ENCODE measurements at places on chromosomes 1 and 21.

DNA sequence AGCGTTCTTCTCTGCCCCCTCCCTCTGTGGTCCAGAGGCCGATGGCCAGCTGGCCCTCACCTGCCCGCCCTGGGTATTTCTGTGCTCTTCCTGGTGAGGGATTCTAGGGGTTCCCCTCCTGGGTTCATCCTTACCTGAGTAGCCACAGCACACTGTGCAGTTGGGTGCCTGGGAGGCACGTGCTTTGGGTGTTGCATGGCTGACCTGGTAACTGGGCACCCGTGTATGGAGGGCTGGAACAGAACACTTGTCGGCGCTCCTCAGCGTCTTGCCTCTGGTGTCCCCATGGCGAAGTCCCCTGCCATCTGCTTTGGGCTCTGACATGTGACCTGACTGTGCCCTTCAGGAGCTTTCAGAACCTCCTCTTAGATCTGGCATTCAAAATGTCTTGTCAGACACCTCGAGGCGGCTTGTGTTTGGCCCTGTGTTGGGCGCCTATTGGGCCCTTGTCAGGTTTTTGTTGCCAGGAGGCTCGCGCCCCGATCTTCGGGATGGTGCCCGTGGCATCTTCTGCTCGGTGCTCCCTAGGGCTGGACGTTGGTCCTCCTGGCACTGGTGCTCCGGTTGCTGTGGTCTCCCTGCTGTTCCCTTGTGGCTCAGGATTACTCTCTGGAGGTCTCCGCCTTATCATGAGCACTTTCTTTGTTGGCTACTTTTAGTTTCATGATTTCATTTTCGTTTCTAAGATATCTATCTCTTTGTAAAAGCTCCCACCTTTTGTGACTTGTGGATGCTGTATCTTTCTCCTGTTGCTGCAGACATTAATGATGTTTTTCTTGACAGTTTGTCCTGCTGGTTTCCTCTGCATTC is 28.5 kb downstream of the SKI start:
- DNase-seq = no peak

DNA sequence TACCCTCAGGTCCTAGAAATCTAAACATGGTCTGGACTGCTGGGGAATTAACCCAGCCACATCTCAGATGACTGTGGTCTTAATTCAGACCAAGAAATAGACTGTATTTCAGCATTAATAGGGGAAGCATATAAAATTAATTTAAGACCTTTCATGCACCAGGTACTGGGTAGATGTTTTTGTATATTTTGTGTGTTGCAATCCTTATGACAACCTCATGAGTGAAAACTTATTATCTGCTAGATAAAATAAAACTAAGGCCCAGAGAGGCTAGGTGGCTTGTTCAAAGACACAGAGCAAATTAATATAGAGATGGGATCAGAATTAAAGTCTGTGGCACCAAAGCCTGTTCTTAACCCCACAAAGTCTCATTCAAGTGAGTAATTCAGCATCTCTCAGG is 40.1 kb downstream of the OPTC start:
- DNase-seq = no peak

GRCh38 chr1:226444901-226445300 is 37.0 kb upstream of the PARP1 start:
- no peak for DNase-seq

- no peak for DNase-seq
Measured at GRCh38 chr1:7845761-7846160, 7.1 kb downstream of the UTS2 start.

DNA sequence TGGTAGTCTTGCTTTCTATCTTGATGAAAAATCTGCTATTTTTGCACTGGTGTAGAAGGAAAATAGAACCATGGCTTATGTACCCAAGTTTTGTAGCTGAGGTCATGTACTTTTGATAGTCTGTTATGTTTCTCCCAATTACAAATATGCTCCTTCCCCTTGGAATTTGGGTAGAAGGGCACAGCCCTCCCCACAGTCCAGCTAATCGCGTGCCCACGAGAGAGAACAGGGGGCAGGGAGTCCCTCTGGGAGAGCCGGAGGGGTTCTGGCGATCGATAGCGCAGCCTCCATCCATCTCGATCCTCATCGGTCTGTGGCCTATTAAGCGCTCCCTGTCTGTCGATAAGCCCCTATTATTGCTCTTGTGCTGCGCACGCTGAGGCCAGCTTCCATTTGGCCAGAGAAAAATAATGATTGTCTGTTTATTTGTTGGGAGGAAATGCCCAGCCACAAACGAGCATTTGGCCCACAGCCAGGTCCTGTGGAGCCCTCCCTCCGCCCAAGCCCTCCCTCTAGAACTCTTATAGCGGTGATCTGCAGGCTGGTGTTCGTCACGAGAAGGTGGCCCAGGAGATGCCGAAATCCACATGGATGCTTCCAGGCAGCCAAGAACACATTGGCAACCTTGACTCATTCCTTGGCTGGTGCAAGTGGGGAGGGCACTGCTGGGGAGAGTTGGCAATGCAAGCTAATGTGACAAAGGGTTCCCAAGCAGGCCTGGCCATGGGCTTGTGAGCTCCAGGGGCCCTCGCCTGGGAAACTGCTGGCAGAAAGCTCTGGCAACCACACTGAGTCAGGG is 134.7 kb upstream of the TNR start:
- DNase-seq = peak; percentile 79

DNA sequence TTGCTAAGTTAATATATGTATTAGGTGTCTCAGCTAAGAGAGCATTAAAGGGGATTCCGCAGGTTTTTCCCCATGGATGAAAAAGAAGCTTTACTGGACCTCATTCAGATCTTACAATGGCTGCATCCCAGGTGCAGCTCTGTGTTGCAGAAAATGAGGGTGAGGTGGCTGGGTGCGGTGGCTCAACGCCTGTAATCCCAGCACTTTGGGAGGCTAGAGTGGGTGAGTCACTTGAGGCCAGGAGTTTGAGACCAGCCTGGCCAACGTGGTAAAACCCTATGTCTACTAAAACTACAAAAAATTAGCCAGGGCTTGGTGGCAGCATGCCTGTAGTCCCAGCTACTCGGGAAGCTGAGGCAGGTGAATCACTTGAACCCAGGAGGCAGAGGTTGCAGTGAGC is 58.5 kb upstream of the MORC3 start:
- DNase-seq = no peak

DNA sequence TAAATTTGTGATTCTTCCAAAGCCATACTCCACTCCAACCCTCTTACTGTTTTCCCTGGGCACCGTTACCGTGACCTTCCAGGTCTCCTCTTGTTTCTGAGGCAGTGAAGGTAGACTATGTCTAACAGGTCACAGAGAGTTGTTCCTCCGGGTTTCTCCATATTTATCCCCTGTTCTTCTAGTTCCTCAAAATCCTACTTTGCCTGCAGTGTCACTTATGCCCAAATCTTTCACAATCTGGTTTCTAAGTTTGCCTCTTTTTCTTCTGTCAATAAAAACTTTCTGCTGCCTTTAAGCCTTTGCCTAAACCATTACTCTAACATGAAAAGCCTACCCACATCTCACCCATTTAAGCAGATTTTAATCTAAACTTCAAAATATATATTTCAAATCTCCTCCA is 87.7 kb downstream of the C4BPA start:
- DNase-seq = no peak

DNA sequence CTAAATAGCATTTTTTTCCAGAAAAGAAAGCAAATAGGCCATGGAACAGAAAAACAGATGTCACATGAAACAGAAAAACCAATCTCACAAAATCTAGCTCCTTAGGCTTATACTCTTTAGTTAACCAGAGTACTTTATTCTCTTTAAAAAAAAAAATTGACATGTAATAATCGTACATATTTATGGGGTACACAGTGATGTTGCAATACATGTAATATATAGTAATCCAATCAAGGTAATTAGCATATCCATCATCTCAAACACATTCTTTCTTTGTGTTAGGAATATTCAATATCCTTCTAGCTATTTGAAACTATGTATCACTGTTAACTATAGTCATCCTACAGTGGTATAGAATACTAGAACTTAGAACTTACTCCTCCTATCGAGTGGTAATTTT is 20.1 kb downstream of the LBR start:
- no peak for DNase-seq

GRCh38 chr1:240616018-240616417 is 4.1 kb upstream of the GREM2 start:
- no peak for DNase-seq

- DNase-seq = no peak
Measured at GRCh38 chr1:84427250-84428188, 29.2 kb downstream of the DNASE2B start.

DNA sequence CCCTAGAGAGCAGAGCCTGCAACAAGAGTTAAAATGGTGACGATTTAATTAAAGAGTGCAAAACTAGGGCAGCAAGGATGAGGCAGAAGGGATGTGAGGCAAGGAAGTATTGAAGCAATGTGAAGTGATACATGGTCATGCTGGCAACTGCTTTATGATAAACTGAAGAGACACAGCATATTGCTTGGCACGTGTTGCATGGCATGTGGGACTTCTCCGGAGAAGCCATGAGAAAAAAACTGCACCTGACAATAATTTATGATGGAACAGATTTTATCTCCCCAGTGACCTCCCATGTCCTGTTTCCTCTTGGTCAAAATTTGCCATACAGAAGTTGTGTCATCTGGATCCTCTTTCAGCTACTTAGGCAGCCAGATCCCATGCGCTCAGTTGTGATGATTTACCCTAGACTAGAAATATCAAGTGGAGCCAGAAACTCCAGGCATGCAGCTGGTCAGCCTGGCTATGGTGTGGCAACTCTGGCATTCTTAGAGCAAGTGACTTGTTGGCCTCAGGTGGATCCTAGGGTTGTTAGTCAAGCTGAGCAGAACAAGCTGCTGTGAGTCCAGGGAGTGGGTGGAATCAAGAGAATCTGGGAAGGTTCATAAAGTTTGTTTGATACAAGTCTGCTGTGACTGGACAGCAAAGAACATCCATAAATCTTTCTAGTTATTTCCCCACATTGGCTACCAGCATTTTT is 611.4 kb upstream of the USP24 start:
- no peak for DNase-seq

DNA sequence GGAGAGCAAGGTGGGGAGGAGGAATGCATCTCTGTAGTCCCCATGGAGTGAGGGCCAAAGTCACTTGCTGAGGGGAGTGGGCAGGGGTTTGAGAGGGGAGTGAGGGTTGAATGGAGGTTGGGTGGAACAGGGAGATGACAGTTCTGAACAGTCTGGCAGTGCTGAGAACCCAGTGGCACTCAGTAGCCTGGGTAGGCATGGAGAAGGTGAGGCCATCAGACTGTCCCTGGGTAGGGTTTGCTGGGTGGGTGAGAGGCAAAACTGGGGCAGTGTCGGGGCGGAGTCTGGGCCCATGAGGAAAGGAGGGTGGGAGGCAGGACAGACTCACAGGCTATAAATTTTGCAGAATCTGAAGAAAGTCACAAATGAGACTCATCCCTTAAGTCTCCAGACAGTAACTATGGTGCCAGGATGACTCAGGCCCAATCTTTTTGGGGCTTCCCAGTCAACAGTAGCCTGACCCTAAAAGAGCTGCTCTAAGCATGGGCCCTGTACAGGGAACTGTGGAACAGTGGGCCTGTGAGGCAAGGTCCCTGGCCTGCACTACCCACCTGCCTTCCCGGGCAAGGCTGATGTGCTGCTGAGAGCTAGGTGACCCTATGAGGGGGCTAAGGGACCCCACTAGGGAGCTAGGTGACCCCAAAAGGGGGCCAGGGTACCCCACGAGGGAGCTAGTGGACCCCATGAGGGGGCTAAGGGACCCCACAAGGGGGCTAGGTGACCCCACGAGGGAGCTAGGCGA is 51.0 kb upstream of the DMRTB1 start:
- DNase-seq = no peak

GRCh38 chr1:214678386-214678785 is 75.4 kb downstream of the CENPF start:
- no peak for DNase-seq

DNA sequence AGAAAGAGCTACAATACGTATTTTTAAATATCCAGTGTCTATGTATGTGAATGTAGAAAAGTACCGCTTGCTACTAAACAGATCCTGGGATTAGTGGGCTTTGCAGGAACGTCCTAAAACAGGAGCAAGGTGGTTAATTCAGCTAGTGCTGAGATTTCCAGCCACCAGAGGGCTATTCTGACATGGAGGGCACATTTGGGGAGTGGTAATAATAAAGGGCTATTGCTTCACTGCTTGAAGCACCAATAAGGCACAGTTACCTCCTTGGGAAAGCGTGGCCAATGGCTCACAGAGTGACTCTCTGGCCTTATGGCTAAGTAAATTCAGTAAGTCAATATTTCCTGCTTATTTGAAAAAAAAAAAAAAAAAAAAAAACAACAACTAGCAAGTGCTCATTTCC is 152.4 kb downstream of the GABPA start:
- DNase-seq = no peak

DNA sequence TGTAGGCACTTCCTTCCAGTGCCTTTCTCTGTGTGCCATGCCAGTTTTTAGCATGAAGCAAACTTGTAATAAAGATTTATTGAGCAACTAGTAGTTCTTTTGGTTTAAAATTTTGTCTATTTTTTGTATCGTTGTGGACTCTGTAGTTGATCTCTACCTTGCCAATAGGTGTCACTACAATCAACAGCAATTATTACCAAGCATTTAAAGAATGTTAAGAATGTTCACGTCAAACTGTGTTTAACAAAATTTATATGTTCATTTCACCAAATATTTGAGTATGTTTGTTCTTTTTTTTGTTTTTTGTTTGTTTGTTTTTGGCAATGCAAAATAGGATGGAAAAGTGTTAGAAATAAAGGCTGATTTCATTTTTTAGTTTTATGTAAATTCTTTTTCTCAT is 208.1 kb downstream of the PATJ start:
- no peak for DNase-seq

GRCh38 chr1:10724511-10724910 is 71.9 kb downstream of the CASZ1 start:
- no peak for DNase-seq

GRCh38 chr1:61842863-61843514 is 100.7 kb downstream of the PATJ start:
- DNase-seq = no peak

- no peak for DNase-seq
Measured at GRCh38 chr1:192876633-192877032, 67.8 kb downstream of the RGS2 start.

DNA sequence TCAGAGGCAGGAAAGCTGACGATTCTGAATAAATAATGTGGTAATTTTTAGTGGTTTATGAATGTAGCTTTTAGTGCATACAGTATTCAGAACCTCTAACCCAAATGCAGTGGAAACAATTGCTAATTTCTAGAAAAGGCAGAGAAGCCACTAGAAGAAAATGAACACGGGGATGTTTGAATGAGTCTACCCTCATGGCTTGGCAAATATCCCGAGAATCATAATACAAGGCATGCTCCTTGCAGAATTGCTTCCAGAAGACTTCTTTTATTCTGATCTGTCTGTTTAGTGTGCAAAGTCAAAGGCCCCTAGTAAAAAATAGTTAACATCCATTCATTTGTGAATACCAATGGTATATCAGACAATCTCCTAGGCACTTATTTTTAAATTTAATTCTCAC is 246.8 kb downstream of the LMO4 start:
- DNase-seq = no peak

DNA sequence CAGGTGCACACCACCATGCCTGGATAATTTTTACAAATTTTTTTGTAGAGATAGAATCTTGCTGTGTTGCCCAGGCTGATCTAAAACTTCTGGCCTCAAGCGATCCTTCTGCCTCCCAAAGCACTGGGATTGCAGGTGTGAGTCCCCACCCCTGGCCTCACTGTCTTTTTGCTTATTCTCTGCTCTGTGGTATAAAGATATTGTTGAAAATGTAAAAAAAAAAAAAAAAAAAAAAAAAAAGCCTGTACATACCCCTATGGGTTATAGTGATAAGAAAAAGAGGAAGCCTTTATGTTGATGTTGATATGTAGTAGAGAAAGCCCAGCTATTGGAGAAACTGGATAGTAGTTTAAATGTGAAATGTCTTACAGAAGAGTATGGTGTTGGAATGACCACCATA is 125.8 kb downstream of the XPR1 start:
- no peak for DNase-seq

- DNase-seq = no peak
Measured at GRCh38 chr1:69846267-69846666, 278.5 kb downstream of the LRRC7 start.

Measured in anterior cingulate cortex (tissue), 58 donors.